ENCODE measurements at places on chromosomes 7 and 10. TPM values are rescaled to one million over a fixed set of nuclear protein-coding genes. Genes with fewer than 3 reads are reported as not detected.

- DNase-seq: no peak
Measured at GRCh38 chr7:31938650-31939049, 131.6 kb downstream of the PDE1C start.

DNA sequence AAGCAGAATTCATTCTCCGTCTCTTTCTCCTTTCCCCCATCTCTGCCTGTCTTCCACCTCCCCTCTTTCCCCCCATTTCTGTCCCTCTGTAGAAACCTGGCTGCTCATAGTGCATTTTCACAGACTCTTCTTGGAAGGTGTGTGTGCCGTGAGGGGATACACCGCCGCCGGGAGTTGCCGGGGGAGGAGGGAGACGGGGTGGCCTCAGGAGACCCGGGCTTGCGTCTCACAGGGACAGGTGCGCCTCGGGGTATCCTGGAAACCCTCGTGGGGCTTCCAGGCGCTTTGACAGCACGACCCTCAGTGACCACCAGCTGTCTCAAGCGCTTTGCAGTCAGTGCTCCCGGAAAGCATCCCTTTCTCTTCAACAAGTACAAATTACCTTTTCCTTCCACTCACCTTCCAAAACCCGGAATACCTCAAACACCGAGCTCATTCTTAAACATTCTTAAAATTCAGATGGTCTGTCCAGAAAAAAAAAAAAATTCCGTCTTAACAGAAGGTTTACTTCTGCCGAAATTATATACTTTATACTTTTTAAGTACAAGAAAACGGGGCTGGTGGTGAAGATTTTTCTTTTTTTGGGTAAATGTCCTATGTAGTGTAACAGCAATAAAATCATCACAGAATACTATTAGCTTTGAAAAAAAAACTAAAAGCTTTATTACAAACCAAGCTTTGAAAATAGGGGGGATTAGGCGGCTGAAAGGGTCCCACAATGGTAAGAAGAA is 8.2 kb downstream of the EMX2 start:
- DNase-seq: no peak

GRCh38 chr10:125035588-125036295 is 93.8 kb downstream of the ZRANB1 start:
- no peak for DNase-seq

DNA sequence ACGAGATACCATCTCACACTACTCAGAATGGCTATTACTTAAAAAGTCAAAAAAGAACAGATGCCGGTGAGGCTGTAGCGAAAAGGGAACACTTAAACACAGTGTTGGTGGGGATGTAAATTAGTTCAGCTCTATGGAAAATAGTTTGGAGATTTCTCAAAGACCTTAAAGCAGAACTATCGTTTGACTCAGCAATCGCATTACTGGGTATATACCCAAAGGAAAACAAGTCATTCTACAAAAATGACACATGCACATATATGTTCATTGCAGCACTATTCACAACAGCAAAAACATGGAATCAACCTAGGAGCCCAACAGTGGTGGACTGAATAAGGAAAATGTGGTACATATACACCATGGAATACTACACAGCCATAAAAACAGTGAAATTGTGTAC is 56.9 kb downstream of the SAMD9 start:
- DNase-seq: no peak

Gene HOXA13
- not detected for total RNA-seq

Gene DDC
- total RNA-seq: not detected

Gene ASB10
- not detected for total RNA-seq

Gene SAP25
- total RNA-seq: not detected
